ENCODE measurements at places on chromosomes 11 and 22.

DNA sequence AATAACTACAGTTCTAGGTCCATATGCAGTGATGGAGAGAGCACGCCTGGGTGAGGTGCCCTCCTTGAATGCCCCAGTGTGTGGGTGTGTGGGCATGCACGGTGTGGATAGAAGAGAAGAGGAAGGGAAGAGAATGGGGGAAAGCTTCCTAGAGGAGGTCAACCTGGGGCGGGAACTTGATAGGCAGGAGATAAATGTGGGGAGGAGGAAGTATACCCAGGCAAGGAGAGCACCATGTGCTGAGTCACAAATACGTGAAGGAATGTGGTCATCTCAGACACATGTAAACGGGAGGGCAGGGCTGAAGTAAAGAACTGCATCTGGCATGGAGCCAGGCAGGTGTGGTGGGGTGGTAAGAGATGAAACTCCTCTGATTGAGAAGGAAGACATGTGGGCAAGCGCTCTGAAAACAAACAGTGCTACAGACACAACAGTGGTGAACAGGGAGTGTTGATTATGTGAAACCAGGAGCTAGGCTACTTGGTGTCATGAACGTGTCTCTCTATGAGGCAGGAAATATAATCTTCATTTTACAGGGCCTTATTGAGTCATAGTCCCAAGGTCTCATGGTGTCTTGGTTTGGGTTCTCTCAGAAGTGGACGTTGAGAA is 61.5 kb upstream of the EED start:
- DNase-seq, result no peak

- DNase-seq, result no peak
Observed at GRCh38 chr11:87036756-87037449, 831 bp upstream of the TMEM135 start.

- DNase-seq, result no peak
Observed at GRCh38 chr11:67118181-67118766, 789 bp upstream of the KDM2A start.

GRCh38 chr11:73218106-73218829 is at the start of gene P2RY2:
Gene P2RY2, plus strand, starts transcription at chr11:73218281. Its CDS starts 15,879 bp downstream, at chr11:73234160.
- no peak for DNase-seq

- no peak for DNase-seq
Observed at GRCh38 chr22:17143826-17144225, 15.3 kb downstream of the HDHD5 start.
